ENCODE measurements at places on chromosomes 12 and 14. TPM values are rescaled to one million over a fixed set of nuclear protein-coding genes. Genes with fewer than 3 reads are reported as not detected.
A peak's percentile ranks its signal among the peaks of the same experiment; 100 is the strongest.

- H3K36me3 ChIP-seq: no peaks in the 10 kb centered on the region
- no peak for DNase-seq
- H3K27me3 ChIP-seq: no peaks in the 10 kb centered on the region
- H3K4me1 ChIP-seq: no peaks in the 10 kb centered on the region
- no peak overlapping the region for H3K4me3 ChIP-seq
These were observed 3.1 kb downstream of the MYH7 start for GRCh38 chr14:23432102-23432925.

DNA sequence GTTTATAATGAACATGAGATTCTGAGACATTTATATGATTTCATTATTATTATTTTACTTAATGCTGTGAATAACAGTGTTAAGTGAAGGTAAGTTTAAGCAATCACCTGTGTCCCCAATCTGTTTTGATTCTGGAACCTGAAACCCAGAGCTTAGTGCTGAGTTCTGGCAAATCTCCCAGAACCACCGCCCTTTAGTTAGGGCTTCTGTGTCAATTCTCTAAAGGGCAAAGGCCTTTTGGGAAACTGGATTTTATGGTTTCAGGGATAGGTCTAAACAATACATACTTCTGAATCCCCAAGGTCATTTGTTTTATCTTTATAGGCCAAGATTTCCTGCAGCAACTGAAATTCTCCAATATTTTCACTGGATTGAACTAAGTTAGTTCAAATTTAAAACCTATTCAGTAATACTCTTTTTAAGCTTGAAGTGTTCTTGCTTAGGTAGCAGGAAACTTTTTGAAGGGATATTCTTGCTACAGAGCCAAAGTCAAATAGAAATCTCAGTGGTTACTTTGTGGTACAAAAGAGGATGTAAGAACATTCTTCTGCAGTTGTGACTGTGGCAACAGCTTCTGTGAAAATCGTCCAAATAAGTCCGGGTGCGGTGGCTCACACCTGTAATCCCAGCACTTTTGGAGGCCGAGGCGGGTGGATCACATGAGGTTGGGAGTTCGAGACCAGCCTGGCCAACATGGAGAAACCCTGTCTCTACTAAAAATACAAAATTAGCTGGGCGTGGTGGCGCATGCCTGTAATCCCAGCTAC is 10.0 kb upstream of the PKP2 start:
- no peaks in the 10 kb centered on the region for H3K36me3 ChIP-seq
- no peak overlapping the region for H3K27ac ChIP-seq
- H3K27me3 ChIP-seq: no peaks in the 10 kb centered on the region
- no peak overlapping the region for H3K4me3 ChIP-seq
- DNase-seq: no peak
- peaks cover 3% of the 10 kb centered on the region for H3K4me1 ChIP-seq

- H3K36me3 ChIP-seq: no peaks in the 10 kb centered on the region
- H3K27ac ChIP-seq: no peak overlapping the region
- H3K4me1 ChIP-seq: peaks cover 10% of the 10 kb centered on the region
- H3K4me3 ChIP-seq: no peak overlapping the region
- H3K27me3 ChIP-seq: no peaks in the 10 kb centered on the region
These were observed 173.0 kb upstream of the G2E3 start for GRCh38 chr14:30385925-30386324.

DNA sequence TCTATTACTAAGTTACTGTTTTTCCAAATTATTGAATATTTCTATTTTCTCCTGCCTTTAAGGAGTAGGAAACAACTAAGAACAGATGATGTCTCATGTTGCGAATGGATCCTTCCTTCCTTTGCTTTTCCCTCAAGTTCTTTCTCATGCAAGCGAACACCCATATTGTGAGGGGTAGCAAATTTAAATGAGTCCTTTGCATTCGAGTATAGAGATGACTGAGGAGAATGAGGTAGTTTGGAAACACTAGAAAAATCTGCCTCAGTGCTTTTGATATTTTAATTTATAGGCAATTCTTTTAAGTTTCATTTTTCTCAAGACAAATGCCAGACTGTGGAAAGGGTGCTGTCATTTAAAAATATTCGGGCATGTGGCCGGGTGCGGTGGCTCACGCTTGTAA is 56.1 kb downstream of the TRAF3 start:
- no peak overlapping the region for H3K27ac ChIP-seq
- H3K27me3 ChIP-seq: no peaks in the 10 kb centered on the region
- no peaks in the 10 kb centered on the region for H3K36me3 ChIP-seq

DNA sequence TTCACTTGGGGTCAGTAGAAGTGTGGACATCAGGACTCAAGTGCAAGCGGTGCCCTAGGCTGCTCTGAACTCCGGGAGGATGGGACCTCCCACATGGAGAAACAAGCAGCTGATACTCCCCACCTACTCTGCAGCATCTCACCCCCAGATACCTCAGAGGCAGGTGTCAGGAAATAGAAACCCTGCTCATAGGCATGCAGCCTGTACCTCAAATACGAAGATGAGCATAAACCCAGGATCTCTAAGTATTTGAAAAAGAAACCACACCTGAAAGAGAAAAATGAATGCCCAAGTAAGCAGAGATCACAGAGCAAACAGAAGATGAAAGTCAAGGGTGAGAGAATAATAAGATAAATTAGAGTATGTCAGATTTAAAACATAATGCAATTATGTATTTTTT is 75.6 kb upstream of the WSCD2 start:
- H3K36me3 ChIP-seq: no peaks in the 10 kb centered on the region
- H3K4me1 ChIP-seq: no peaks in the 10 kb centered on the region
- H3K4me3 ChIP-seq: no peak overlapping the region
- no peak for DNase-seq
- H3K27me3 ChIP-seq: no peaks in the 10 kb centered on the region

The ACOT6 gene
- not detected for total RNA-seq

The TSHR gene
- not detected for total RNA-seq

- H3K27ac ChIP-seq: no peak overlapping the region
- H3K27me3 ChIP-seq: no peaks in the 10 kb centered on the region
- H3K36me3 ChIP-seq: no peaks in the 10 kb centered on the region
- no peak for DNase-seq
These were observed 321.5 kb downstream of the TMEM117 start for GRCh38 chr12:44157359-44157758.

The SERPINA3 gene
- total RNA-seq: 2,242 TPM

DNA sequence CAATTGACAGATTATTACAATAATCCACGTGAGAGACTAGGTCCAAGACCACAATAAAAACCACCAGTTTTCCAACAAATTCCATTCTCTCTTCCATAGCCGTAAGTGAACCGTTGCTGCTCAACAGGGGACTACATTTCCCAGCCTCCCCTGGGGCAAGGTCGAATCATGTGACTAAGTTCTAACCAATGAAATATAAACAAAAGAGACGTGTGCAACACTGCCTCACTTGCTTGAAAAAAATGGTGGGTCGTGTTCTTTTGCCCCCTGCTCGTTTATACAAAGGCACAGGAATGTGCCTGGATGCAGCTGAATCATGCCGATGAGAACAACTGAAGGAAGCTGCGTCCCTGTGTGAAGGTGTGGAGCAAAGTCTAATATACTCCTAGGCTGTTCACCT is 51.1 kb downstream of the HSPB8 start:
- no peak overlapping the region for H3K27ac ChIP-seq
- no peaks in the 10 kb centered on the region for H3K4me1 ChIP-seq
- no peak overlapping the region for H3K4me3 ChIP-seq
- peaks cover 7% of the 10 kb centered on the region for H3K27me3 ChIP-seq

DNA sequence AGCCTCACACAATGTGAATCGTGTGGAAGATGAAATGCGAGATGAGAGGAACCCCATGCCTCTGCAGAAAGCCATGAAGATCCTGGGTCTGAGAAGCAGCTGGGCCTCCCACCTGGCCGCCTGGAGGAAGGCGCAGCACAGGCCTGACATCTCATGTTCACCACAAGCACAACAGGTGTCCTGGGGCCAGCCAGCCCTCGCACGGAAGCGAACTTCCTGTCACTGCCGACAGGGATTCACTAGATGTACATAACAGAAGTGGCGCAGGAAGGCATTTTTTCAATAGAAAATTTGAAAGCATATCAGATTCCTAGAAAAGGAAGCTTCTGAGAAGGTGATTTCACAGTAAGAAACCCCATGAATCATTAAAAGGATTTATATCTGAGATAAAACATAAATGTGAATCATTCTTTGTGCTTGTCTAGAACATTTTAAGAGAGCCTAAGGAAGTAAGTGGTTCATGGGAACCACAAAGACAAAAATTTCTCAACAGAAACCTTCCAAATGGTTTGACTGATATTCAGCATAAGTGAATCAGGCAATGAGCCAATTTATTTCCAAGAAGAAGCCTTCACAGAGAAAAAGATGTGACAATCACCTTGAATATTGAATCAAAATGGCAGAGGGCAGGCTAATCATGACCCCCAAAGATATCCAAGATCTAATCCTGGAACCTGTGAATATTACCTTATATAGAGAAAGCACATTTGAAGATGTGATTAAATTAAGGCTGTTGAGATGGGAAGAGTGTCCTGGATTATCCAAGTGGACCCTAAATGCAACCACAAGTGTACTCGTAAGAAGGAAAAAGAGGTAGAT is 311.9 kb downstream of the DUSP6 start:
- no peak overlapping the region for H3K27ac ChIP-seq
- no peaks in the 10 kb centered on the region for H3K27me3 ChIP-seq
- DNase-seq: no peak
- no peaks in the 10 kb centered on the region for H3K36me3 ChIP-seq
- no peaks in the 10 kb centered on the region for H3K4me1 ChIP-seq
- H3K4me3 ChIP-seq: no peak overlapping the region

DNA sequence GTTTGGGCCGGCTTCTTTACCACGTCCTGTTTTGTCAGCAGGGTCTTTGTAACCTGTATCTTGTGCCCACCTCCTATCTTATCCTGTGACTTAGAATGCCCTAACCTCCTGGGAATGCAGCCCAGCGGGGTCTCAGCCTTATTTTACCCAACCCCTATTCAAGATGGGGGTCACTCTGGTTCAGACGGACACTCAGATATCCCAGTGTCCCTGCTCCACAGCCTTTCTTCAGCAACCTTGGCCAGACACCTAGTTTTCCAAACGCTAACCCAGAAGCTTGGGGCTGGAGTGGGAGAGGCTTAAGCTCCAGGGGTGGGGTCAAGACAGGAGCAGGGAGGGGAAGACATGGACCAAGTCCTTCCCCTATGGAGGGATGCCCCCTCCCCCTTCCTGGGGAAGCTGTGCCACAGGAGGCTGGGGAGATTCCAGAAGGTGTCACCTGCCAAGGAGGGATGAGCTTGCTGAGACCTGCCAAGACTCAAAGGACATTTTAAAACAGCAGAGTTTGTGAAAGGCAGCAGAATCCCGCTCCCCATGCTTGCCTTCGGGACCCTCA is 62.2 kb downstream of the RIN3 start:
- H3K4me1 ChIP-seq: no peaks in the 10 kb centered on the region
- no peaks in the 10 kb centered on the region for H3K36me3 ChIP-seq
- no peak for DNase-seq
- H3K4me3 ChIP-seq: no peak overlapping the region

The TSPAN8 gene
- 21.8 TPM for total RNA-seq

The KLRD1 gene
- 0.84 TPM for total RNA-seq

- no peak overlapping the region for H3K27ac ChIP-seq
- DNase-seq: no peak
- no peak overlapping the region for H3K4me3 ChIP-seq
These were observed 225.0 kb downstream of the KCNC2 start for GRCh38 chr12:74984631-74985030.

The GPR65 gene
- 1.7 TPM for total RNA-seq

GRCh38 chr14:58151133-58152013 is 640 bp downstream of the ARMH4 start:
- H3K27ac ChIP-seq: peak overlapping the region; percentile 48
- DNase-seq: no peak
- peak overlapping the region; percentile 87 for H3K4me3 ChIP-seq
- no peaks in the 10 kb centered on the region for H3K27me3 ChIP-seq
- H3K4me1 ChIP-seq: no peaks in the 10 kb centered on the region
- H3K36me3 ChIP-seq: no peaks in the 10 kb centered on the region

The KRT72 gene
- total RNA-seq: not detected

DNA sequence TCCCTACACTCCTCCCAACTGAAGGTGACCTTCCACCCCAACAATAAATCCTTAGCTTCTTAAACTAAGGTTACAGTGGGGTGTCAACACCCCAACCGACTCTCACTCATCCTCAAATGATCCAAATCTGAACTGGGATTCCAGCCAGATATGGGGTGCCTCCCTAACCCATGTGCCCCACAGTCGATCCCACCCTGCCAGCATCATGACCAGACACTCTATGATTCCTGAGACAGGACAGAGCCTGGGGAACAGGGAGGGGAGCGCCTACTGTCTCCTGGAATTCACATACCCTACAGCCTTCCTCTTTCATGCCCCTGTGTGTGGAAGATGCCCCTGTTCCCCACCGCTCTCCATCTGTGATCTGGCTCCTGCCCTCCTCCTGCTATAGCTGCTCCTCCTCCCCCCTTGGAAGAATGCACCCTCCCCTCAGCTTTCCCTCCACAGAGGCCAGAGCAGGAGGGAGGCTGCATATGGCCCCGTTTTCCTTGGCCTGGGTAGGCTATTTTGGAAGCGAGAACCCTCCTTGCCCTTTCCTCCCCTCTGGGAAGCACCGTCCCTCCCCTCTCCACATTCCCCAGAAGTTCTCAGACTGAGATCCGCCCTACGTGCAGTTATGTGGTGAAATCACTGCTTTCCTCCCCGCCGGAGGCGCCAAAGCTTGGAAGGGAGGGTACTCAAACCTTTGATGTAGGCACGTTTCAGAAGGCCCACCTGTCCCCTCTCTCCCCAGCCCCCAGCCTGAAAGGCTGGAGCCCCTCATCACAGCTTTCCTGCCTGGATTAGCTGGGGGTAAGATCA is 48.0 kb downstream of the SMUG1 start:
- no peak overlapping the region for H3K4me3 ChIP-seq
- H3K4me1 ChIP-seq: no peaks in the 10 kb centered on the region
- no peaks in the 10 kb centered on the region for H3K27me3 ChIP-seq
- H3K36me3 ChIP-seq: no peaks in the 10 kb centered on the region
- H3K27ac ChIP-seq: no peak overlapping the region

DNA sequence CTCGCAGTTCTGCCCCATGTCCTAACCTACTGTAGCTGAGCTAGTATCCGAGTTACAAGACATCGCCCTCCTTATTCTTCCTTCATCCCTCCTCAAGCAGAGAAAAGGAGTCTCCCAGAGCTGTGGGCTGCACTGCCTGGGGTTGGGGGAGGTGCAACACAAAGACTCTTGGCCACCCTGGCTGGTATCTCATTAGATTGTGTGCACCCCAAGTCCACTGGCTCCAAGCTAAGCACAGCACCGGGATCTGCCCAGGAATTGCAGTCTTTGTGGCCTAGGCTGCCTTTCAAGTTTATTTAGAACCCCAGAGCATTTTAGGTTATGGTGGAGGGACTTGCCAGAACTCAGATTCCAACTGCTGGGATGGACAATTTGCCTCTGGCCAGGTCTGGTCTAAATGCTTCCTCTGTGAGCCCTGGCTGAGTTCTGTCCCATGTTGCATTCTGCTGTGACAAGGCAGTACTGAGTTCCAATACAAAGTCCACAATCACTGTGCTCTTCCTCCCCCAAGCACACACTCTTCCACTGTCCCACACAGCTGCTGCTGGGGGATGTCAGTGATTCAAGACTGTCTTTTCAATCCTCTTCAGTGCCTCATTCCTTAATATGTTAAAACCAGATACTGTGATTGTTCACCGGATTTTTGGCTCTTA is 169.6 kb upstream of the CLEC14A start:
- no peak overlapping the region for H3K4me3 ChIP-seq
- H3K27ac ChIP-seq: no peak overlapping the region
- no peaks in the 10 kb centered on the region for H3K36me3 ChIP-seq
- H3K27me3 ChIP-seq: no peaks in the 10 kb centered on the region
- DNase-seq: no peak
- H3K4me1 ChIP-seq: no peaks in the 10 kb centered on the region

GRCh38 chr12:34297790-34298164 is 275.5 kb downstream of the ALG10 start:
- no peak overlapping the region for H3K27ac ChIP-seq
- no peak overlapping the region for H3K4me3 ChIP-seq
- no peaks in the 10 kb centered on the region for H3K36me3 ChIP-seq
- DNase-seq: no peak
- no peaks in the 10 kb centered on the region for H3K4me1 ChIP-seq
- H3K27me3 ChIP-seq: no peaks in the 10 kb centered on the region
